ENCODE measurements at places on chromosomes 2 and 18. TPM values are rescaled to one million over a fixed set of nuclear protein-coding genes. Genes with fewer than 3 reads are reported as not detected.

MYOM1 gene
- total RNA-seq: 1.3 TPM

SOWAHC gene
- 7.2 TPM for total RNA-seq

LONRF2 gene
- 0.79 TPM for total RNA-seq

RAMP1 gene
- total RNA-seq: 1.1 TPM

Measured in motor neuron (in vitro differentiated cells).